IMR-90 (cell line): ENCODE measurements at places on chromosomes 12 and 14.

DNA sequence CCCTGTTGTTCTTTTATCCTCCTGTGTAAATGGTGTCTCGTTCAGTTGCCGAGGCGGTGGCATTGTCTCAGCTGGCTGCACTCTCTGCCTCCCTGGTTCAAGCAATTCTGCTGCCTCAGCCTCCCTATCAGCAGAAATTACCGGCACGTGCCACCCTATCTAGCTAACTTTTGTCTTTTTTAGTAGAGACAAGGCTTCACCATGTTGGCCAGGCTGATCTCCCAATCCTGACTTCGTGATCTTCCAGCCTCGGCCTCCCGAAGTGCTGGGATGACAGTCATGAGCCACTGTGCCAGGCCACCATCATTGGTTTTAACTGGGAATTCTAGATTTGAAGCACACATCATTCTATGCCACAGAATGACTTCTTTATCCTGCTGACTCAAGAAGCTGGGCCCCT lies 175.3 kb upstream of the ALG10B start:
- no peak for DNase-seq

DNA sequence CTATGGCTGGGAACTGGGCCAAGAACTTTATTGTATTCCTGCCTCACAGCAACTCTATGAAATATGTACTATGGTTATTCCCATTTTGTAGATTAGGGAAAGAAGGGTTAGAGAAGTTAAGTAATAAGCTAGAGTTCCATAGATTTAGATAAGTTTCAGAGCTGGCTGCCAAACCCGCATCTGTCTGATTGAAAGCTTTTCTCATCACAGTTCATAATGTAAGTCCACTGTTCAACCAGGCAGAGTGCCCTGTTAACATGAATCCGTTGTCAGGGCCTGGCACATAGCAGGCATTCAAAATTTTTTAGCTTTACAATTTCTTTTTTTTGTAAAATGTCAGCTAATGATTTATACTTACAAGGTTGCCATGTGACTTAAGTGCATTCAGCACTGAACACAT lies 467.3 kb downstream of the NRXN3 start:
- DNase-seq, result no peak

DNA sequence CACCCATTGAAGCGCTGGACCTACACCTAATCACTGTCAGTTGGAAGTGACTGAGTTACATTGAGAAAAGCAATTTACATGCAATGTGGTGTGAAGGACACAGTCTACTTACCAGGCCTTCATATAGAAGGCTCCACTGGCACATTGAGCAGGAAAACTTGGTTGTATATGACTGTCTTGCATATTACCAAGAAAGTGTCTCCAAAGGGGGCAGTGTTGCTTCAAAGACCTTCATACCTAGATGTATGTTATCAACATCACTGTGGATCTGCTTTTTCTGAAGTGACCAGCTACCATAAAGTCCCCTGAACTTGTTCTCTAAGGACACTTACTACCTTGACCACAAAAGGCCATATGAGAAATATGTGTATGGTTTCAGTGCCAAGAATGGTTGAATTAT lies 64.1 kb downstream of the NELL2 start:
- no peak for DNase-seq

DNA sequence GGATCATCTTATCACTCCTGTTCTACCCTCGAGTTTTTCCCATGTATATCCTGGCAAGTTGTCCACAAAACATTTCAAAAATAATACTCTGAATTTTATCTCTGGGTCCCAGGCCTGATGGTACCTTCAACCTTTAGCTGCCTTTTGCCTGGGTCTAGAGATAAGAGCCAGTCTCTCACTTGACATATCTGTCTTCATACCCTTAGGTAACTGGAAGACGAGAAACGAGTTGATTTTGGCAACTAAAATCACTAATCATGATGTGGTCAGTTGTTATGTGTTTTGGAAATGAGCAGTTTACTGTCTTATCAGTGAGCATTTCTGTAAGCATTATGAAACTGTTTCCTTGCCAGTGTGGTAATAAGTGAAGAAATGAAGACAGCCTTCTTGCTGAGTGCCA lies 6.3 kb downstream of the RNF10 start:
- peak; percentile 45 for DNase-seq

DNA sequence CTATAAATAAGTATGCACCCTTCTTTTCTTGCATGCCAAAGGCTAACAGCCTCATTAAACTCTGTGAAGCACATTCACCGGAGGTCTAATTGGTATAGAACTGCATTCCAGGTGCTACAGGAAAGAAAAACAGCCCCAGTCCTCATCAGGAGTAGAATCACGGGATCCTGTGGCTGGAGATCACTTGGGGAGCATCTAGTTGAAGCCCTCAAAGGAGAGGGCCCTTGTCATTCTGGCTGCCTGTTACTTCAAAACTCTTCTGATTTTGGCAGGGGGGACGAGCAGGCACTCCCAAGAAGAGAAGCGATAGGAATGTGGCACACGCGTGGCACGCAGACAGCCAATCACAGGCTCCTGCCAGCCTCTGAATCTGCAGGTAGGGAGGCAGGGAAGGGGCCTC lies 154.4 kb downstream of the TTC7B start:
- DNase-seq, result no peak

DNA sequence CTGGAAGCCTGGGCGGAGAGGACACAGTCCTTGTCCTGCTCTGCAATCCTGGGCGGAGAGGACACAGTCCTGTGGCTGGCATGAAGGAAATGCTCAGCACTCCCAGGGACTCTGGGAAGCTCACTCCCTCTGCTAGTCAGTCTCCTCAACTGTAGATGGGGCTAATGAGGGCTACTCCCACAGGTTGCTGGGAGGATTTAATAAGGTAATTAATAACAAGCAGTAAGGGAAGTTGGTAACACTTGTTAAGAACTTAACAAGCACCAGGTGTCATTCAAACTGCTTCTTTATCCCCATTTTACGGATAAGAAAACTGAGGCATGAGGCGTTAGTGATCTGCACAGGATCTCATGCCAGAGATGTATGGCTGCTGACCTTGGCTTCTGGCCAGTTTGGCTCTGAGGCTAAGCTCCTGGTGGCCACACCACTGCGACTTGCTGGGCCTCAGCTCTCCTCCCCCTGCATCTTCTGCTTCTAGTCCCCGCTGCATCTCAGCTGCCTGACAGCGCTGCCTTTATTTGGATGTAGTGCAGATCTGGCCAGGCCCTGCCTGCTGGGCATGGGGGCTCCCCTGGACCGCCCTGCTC lies 54.1 kb upstream of the BEGAIN start:
- DNase-seq, result no peak

DNA sequence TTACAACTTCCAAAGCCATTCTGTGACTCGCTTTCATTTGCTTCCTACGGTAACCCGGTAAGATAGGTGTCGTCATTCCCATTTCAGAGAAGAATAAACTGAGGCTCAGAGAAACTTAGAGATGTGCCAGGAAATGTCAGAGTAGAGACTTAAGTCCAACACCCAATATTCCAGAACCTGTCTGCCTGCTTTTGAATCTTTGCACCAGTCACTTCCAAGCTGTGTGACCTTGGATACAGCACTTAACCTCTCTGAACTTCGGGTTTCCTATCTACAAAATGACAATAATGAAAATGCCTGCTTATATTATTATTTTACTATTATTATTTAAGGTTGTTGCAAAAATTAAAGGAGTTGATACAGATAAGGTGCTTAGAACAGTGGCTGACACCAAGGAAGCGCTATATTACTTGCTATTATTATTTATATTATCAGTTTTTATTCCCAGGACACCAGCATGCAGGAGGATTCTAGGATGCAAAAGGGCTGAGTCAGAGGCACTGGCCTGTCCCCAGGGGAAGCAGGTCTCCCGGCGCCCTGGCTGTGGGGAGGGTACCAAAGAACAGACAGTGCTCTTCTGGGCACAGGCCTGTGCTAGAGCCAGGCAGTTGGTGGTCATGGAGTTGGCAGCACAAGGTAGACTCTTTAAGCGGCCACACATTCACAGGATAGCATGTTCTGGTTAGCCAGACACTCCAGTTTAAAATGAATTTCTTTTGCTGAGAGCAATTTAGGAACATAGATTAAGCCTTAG lies 5.4 kb downstream of the HSPB8 start:
- no peak for DNase-seq

GRCh38 chr14:71734076-71734475 lies 198.2 kb upstream of the RGS6 start:
- no peak for DNase-seq

GRCh38 chr12:123991372-123991951 lies 18.4 kb downstream of the ZNF664 start:
- no peak for DNase-seq

DNA sequence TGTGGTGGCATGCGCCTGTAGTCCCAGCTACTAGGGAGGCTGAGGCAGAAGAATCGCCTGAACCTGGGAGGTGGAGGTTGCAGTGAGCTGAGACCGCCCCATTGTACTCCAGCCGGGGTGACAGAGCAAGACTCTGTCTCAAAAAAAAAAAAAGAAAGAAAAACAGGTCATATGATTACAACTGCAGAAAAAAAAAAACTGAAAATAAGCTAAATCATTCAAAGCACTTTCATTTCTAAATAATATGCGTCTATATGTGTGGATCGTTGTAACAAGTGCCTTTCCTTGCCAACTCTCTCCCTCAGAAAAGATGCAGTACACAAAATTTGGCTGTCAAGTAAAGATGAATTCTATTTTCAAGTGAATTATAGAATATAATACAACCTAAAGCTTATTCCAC lies 42.4 kb downstream of the ATXN2 start:
- DNase-seq, result no peak

GRCh38 chr12:106113042-106113441 lies 25.7 kb downstream of the NUAK1 start:
- peak; percentile 68 for DNase-seq

DNA sequence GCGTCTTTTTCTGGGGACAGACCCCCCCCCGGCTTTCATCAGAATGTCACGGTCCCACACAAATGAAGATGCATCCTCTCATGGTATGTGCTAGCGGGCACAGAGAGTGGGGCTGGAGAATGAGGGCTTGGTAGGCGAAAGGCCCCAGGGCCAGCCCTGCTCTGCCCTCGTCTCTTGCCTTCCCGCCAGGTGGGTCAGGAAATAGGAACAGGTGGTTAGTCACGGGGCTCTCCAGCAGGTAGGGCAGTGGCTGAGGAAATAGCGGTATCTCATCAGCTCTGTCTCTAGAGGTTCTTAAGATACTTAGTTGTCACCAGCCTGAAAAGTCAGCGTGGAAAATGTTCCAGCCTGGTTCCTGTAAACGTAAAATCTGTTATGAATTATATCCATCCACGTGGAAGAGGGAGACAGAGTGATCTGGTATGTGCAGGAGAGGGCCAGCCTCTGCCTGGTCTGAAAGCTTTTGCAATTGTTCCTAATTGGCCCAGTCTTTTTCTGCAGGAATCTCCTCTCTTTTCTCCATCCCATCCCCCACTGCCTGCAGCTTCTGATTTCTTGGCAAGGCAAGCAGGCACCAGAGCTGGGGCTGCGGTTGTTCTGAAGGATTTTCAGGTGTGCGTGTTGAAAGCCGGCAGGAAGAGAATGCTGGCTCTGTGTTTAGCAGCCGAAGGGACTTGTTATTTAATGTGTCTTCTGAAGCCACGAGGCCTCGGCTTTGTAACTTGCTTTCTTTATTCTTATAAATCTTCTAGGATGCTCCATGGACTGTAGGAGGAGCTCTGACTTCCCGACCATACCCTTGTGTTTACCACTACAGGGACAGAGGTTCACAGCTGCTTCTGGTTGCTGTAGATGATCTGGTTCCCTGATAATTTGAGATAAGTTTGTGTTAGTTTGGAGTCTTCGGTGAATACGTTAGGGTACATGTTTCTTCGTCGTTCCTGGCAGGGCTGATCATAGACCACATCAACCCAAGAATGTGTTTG lies 131.1 kb downstream of the CACNA1C start:
- peak; percentile 75 for DNase-seq

- DNase-seq, result no peak
These were observed 47.3 kb downstream of the PDE6H start for GRCh38 chr12:15020156-15020555.

DNA sequence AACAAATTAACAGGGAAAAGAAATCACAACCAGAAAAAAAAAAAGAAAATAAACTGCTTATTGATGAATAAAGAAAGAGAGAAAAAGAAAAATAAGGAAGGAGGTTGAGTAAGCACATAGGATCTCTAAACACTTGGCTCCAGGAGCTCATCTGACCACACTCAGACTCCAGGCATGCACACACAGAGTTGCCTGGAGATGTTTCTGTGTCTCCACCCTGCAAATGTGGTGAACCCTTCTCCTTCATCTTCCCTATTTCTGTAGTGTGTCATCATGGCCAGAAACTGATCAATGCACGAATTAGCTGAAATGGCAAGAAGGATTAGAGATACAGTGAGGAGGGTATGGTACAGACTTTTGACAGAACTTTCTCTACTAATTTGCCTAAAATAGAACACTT lies 20.2 kb downstream of the OR4N2 start:
- no peak for DNase-seq

- DNase-seq, result no peak
These were observed 157.4 kb downstream of the KICS2 start for GRCh38 chr12:64064706-64065105.

DNA sequence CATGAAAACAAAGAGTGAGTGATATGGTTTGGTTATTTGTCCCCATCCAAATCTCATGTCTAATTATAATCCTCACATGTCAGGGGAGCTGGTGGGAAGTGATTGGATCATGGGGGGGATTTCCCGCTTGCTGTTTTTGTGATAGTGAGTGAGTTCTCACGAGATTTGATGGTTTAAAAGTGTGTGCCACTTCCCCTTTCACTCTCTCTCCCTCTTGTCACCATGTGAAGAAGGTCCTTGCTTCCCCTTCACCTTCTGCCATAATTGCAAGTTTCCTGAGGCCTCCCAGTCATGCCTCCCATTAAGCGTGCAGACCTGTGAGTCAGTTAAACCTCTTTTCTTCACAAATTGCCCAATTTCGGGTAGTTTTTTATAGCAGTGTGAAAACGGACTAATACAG lies 2.1 kb upstream of the ATXN7L3B start:
- DNase-seq, result no peak
